GM10248 (cell line): ENCODE measurements at places on chromosomes 1 and 21.

DNA sequence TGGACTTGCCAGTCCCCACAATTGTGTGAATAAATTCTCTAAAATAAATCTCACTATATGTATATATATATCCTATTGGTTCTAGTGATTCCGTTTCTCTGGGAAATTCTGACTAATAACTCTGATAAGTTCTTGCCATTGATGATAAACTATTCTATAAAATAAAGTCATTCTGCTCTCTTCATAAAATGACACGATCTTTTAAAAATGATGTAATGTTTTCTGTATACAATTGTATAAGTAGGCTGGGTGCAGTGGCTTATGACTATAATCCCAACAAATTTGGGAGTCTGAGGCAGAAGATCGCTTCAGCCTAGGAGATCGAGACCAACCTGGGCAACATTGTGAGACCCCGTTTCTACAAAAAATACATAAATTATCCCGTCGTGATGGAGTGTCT lies 541.0 kb upstream of the ADGRL4 start:
- no peak for DNase-seq

DNA sequence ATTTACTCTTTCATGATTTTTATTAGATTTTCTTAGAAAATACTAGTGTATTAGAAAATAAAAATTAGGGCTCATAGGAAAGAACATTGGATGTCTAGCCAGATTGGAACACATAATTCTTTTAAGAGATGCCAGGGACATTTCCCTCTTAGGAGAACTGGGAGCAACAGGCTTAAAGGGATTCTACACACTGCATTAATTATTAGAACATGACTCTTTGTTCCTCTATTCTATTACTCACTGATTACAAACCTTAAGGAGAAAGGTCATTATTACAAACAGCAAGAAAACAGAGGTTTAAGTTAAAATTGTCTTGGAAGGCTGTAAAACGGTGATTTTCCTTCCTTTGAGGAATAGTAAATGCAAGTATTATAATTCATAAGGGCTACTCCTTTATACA lies 32.9 kb upstream of the VAV3 start:
- no peak for DNase-seq

- no peak for DNase-seq
These were observed 347.1 kb downstream of the AJAP1 start for GRCh38 chr1:5001466-5001865.

DNA sequence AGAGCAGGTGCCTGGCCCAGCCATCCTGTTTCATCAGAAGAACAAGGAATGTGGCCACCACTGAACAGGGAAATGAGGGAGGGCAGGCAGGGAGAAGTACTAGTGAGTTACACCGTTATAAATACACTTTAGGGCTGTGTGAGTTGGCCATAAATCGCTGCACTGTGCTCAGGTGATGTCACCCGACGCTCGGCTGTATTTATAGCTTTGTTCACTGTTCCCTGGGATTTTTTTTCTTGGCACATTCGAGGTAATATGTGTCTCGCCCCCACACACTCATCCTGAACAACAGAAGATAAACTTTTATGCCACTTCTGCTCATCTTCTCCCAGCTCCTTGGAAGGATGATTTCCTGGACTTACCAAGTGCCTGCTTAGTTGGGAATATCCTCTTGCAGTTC lies 9.0 kb upstream of the KIRREL1 start:
- DNase-seq = no peak

DNA sequence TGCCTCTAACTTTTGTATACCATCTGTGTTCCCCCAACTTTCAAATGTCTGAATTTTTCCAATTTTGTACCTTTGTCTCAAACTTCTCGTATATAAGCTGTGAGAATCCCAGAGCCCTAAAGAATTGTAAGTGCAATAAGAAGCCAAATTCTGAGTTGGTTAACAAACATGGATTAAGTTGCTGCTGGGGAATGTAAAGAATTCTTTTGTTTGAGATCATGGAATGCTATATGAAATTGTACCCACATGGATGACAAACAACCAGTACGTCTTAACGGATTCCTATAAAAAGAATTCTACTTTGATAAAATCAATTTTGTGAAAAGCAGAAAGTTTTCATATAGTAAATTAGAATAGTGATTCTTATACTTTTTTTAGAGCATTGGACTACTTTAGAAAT lies 72.4 kb upstream of the CYP2J2 start:
- DNase-seq = no peak

- no peak for DNase-seq
These were observed 5.0 kb upstream of the PTPN7 start for GRCh38 chr1:202165267-202165941.

- no peak for DNase-seq
These were observed 45.5 kb upstream of the IRF2BP2 start for GRCh38 chr1:234655328-234656069.

- no peak for DNase-seq
These were observed 69.2 kb downstream of the OBSCN start for GRCh38 chr1:228276901-228277490.

- DNase-seq = no peak
These were observed 930 bp downstream of the ARHGEF10L start for GRCh38 chr1:17540255-17541001.

- no peak for DNase-seq
These were observed 160.2 kb upstream of the FGGY start for GRCh38 chr1:59136541-59137275.

DNA sequence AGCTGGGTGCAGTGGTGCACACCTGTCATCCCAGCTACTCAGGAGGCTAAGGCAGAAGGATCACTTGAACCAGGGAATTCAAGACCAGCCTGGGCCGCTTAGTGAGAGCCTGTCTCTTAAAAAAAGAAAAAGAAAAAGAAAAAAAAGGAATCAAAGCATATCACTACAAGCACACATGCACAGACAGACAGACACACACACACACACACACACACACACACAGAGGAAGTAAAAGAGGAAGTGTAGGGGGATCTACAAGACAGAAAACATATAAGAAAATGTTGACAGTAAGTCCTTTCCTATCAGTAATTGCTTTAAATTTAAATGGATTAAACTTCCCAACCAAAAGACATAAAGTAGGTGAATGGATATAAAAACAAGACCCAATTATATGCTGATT lies 180.3 kb downstream of the FAF1 start:
- no peak for DNase-seq

- DNase-seq = no peak
These were observed 279.7 kb downstream of the FAM72C start for GRCh38 chr1:143691971-143692529.

DNA sequence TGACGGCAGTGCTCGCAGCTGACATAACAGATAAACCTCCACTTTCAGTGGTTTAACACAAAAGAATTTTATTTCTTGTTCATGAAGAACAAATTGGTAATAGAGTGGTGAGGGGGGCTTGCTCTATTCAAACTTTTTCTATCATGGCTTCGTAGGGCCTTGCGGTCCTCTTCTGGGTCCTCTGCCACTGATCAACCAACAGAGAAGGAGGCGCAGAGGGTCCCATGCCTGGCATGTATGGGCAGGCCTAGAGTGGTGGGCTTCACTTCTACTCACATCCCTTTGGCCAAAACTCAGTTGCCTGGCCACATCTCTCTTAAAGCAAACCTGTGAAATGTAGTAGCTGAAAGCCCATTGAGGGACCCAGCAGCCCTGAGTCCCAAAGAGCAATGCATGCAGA lies 460.5 kb downstream of the SIPA1L2 start:
- no peak for DNase-seq

DNA sequence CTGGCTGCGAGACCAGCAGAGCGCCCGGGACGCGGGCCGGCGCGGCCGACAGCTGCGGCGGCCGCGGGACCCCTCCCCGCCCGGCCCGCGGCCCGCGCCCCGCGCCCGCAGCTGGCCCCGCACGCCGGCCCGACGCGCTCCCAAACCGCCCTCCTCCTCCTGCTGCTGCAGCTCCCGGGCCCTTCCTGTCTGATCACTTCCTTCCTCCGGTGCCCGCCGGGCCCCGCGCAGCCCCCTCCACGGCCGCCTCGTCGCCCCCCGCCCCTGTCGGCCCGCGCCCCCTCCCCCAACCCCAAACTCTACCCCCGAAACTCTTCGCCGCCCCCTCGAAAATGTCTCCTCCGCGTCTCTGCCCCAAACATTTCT lies 594 bp downstream of the LUZP1 start:
- peak; percentile 49 for DNase-seq

DNA sequence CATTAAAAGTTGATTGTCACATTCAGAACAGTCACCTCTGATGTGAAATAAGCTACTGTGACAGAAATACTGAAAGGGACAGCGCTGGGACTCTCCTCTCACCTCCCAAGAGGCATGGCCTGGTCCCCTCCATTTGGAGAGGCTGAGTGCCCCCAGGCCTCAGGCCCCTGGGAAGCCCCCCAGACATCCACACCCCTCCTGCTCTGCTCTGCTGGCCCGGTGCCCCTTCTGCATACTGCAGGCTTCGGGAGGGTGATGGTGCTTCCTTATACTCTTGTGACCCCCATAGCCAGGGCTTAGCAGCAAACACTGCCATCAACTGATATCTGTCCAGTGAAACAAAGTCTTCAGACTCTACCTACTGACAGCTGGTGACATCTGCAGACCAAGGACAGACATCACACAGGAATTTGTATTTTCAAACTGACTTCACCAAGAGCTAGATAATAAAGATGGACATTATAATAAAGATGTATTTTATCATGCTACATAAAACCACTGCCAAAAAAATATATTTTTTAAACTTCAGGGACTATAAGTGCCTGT lies 36.9 kb downstream of the C2CD2 start:
- no peak for DNase-seq

GRCh38 chr1:90573736-90574135 lies 143.4 kb downstream of the BARHL2 start:
- no peak for DNase-seq

- no peak for DNase-seq
These were observed 89.1 kb upstream of the LYST start for GRCh38 chr1:235955777-235956176.

DNA sequence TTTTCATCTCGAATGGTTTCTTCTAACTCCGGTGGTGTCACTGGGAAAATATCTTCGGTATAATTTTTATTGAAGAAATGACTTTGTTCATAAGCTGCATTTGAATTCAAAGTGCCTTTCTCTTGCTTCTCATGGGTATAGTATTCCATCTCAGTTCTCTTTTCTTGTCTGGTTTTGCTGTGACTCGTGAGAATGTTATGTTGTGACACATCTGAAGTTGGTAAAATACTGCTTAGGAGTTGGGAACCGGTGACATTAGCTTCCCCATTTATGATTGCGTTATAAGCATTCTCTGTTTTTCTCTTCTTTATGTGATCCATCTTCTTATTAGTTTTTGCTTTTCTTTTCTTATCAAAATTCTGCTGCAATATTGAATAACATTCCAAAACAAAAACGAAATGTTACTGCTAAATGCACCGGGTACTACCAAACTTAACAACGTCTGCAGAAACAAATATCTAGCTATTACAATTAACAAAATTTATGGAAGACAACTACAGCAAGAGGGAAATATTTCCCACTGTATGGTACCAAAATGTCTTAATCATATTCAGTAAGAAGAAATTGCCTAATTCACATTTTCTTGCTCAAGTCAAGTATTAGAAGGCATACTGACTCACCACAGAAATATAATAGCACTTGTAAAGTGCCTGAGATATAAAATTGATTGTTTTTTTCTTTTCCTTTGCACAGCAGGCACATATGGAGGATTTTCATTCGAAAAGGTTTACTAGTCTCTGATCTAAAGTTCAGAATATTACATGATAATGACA lies 15.5 kb downstream of the LRIF1 start:
- no peak for DNase-seq

- no peak for DNase-seq
These were observed 122.4 kb downstream of the LIPI start for GRCh38 chr21:14088391-14088790.

DNA sequence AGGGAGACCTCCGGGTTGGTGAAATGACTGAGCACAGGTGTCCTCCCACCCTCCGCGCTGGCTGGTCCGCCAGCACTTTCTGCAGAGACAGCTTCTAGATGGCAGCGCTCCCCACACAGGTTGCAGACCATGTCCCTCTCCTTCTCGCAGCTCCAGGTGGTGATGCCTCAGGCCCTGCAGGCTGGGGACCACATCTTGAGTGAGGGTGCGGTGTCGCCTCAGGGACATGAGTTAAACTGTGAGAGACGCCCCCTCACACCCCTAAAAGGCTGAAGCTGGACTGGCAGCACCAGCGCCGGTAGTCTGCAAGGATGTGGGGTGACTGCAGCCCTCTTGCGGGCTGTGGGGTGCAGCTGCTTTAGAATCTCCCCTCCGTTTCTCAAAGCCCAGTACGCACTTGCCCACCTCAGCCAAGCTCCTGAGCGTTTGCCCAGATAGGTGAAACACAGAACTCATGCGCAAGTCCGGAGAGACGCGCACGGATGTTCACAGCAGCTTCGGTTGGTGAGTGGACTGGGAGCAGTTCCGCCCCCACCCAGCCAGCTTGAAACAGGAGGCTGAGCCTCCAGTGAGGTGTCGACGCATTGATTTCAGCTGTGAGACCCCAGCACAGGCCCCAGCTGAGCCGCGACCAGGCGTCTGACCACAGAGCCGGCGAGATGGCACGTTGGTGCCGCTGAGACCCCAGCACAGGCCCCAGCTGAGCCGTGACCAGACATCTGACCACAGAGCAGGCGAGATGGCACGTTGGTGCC lies 28.6 kb downstream of the COL6A1 start:
- DNase-seq = no peak

DNA sequence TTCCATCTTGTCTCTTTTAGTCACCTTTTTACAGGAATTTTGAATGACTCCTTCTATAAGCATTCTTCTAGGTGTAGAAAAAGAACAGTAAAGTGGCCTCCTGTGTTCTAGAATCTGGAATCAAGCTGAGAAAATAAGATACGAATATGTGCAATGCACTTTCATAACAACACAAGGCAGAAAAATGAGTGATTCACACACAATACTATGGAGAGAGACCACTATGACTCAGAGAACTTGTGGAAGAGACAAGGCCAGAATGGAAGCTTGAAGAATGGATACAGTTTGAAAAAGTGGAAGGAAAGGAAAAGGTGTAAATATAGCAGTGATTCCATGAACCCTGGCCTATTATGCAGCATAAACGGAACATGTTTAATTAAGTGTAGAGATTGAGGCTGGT lies 57.1 kb upstream of the SAMSN1 start:
- DNase-seq = no peak

DNA sequence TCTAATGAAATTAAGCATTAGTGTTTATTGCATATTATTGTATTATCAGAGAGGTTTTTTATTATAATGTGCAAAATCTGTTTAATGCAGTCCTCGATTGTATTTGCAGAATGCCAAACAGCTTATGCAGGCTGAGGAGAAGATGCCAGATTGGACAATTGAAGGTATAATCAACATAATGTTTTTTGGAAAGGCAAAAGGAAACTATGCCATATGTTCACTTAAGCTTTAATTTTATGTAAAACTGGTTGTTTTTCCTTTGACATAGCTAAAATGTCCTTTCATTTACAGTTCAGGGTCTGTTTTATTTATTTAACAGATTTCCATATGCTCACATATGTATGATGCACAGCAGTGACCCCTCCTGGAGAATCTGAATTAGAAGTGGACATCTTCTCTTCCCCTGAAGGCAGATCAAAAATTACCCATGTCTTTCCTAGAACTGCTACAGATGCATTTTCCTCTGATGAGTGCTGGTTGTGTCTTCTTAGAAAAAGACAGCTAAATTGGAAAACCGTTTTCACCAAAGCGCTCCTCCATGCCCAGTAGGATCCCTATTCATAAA lies 143.5 kb upstream of the USH2A start:
- no peak for DNase-seq

GRCh38 chr1:226233806-226234205 lies 10.3 kb downstream of the MIXL1 start:
- no peak for DNase-seq

- no peak for DNase-seq
These were observed at the start of gene RAB7B for GRCh38 chr1:206002871-206003801. Gene RAB7B (minus strand): TSS chr1:206003395. CDS start chr1:205994135, 9,260 bp downstream.
